ENCODE measurements at places on chromosomes 5 and 9.

GRCh38 chr9:33320230-33320567, 29.9 kb downstream of the NFX1 start:
- DNase-seq: no peak

DNA sequence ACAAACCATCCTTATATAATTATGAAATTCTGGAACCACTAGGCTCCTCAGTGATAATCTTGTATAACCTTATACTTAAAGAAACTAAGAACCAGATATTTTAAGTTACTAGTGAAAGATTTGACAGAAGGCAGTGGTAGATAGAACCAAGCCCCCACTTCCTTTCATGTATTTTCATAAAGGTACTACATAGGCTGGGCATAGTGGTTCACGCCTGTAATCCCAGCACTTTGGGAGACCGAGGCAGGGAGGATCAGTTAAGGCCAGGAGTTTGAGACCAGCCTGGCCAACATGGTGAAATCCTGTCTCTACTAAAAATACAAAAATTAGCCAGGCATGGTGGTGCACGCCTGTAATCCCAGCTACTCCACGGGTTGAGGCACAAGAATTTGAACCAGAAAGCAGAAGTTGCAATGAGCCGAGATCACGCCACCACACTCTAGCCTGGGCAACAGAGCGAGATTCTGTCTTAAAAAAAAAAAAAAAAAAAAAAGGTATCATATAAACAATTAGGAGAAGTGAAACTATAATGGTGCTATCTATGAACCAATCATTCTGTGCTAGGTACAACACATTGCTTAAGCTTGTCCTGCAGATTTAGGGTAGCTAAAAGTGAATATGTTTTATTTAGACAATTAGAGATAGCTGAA, 27.9 kb upstream of the DTWD2 start:
- DNase-seq: no peak

DNA sequence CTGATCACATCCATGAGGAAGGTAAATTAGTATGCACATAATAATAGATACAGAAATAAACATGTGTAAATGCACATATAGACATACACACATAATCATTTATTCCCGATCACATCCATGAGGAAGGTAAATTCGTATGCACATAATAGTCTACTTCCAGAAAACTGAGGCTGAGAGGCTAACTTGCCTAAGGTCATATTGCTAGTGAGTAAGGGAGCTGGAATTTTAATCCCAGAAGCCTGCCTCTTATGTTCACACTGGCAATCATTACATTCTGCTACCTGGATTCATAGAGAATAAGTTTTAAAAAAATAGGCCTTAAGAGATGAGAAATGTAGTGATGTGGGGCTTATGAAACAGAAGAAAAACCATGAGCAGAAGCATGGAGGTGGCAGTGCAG, 716.3 kb downstream of the BRINP1 start:
- no peak for DNase-seq

- DNase-seq: peak; percentile 89
These were observed 140.3 kb downstream of the TSSK1B start for GRCh38 chr5:113294311-113295110.

- DNase-seq: no peak
These were observed 60.8 kb downstream of the WNK2 start for GRCh38 chr9:93244510-93245436.

All from activated CD4-positive, alpha-beta T cell treated with anti-CD3 and anti-CD28 coated beads for 36 hours (primary cell).